Placental pericyte (primary cell): ENCODE measurements at places on chromosomes 6 and 20. TPM values are rescaled to one million over a fixed set of nuclear protein-coding genes. Genes with fewer than 3 reads are reported as not detected.

The KCNK15 gene
- total RNA-seq: under 0.01 TPM in 1 of 2 replicates, not detected in the other

The PACRG gene
- not detected in 2 replicates for total RNA-seq

The ARMC12 gene
- 0.88 TPM in 1 of 2 replicates, not detected in the other for total RNA-seq

The MUC22 gene
- total RNA-seq: not detected in 2 replicates

The HLA-DOA gene
- not detected in 2 replicates for total RNA-seq

The CST5 gene
- total RNA-seq: not detected in 2 replicates
